ENCODE measurements at places on chromosomes 13 and 19.

- DNase-seq, result peak; percentile 50
These were observed at the start of gene TMEM221 for GRCh38 chr19:17448131-17448967. Gene TMEM221, minus strand, starts transcription at chr19:17448668. Its CDS starts 206 bp downstream, at chr19:17448462.

GRCh38 chr13:31022928-31023530 lies 90.6 kb downstream of the TEX26 start:
- DNase-seq, result no peak

DNA sequence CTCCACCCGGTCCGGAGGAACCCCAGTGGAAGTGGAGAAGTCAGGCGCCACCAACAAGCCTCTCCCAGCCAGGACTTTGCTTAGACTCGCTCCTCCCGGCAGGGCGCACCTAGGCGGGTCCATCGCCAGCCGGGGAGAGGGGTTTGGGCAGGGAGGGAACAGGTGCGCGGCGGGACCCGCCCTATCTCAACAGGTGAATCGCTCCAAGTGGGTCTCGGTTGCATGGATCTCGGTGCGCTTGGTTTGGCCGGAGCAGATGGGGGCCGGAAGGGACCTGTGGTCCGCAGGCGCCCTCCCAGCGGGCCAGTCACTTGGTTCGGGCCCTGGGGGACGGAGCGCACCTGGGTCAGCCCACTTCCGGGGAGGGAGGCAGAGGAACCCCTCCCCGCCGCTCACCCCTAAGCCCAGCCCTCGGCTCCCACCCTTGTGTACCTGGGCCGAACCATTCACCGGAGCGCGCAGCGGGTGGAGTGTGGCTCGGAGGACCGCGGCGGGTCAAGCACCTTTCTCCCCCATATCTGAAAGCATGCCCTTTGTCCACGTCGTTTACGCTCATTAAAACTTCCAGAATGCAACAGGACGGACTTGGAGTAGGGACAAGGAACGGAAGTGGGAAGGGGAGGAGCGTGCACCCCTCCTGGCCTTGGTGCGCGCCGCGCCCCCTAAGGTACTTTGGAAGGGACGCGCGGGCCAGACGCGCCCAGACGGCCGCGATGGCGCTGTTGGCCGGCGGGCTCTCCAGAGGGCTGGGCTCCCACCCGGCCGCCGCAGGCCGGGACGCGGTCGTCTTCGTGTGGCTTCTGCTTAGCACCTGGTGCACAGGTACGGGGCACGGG lies at the start of gene LSR:
LSR (plus strand) TSS at position 693 of the 836 bp plus-strand sequence; CDS start at position 714, 21 bp downstream.
- peak; percentile 79 for DNase-seq

DNA sequence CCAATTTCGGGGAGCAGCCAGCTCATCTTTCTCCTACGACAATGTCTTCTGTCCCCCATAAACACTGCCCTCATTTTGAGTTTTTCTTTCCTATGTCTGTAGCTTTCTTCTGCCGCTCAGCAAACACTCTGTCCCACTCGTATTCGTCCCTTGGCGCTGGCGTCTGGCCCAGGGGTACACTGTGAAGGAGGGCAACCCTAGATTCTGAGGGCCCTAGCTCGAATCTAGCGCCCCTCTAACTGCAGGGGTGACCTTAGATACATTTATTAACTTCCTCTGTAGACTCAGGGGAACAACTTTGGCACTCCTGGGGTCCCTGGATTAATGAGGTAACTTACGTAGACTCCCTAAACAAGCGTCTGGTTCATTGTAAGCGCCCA lies 677 bp upstream of the LRCH1 start:
- DNase-seq, result no peak

GRCh38 chr13:49571299-49572240 lies 13.8 kb downstream of the RCBTB1 start:
- DNase-seq, result no peak

- DNase-seq, result no peak
These were observed 255.1 kb downstream of the TBC1D4 start for GRCh38 chr13:75226733-75227435.

DNA sequence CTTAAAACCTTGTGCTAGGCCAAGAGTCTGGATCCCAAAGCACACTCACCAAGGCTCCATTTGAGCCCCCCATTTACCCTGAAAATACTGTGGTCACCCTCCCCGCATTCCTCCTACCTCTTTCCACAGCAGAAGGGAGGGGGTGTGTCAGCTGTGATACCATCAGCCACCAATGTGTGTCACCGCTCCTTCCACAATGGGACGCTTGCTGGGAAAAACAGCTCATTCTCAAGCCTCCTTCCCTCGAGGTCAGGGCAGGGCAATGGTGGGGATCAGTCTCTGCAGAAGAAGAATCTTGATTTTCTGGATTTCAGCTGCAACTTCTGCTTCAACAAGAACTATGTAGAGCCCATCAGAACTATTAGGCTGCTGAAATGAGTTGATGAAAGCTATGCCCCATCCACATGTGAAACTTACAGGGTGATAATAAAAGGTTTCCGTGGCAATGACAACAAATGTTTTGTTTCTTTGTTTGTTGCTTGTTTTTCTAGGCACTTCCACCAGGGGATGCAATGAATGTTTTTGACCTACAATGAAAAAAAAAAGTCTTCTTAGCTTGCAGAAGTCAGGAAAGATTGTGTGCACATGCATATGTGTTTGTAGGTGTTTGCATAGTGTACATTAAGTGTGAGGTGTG lies 26.4 kb upstream of the ZNF507 start:
- no peak for DNase-seq

DNA sequence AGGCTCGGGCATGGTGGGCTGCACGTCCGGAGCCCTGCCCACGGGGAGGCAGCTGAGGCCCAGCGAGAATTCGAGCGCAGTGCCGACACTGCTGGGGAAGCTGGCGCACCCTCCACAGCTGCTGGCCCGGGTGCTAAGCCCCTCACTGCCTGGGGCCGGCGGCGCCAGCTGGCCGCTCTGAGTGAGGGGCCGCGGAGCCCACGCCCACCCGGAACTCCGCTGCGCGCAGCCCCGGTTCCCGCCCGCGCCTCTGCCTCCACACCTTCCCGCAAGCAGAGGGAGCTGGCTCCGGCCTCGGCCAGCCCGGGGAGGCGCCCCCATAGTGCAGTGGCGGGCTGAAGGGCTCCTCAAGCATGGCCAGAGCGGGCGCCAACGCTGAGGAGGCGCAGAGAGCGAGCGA lies 2080.4 kb downstream of the PCDH9 start:
- no peak for DNase-seq

DNA sequence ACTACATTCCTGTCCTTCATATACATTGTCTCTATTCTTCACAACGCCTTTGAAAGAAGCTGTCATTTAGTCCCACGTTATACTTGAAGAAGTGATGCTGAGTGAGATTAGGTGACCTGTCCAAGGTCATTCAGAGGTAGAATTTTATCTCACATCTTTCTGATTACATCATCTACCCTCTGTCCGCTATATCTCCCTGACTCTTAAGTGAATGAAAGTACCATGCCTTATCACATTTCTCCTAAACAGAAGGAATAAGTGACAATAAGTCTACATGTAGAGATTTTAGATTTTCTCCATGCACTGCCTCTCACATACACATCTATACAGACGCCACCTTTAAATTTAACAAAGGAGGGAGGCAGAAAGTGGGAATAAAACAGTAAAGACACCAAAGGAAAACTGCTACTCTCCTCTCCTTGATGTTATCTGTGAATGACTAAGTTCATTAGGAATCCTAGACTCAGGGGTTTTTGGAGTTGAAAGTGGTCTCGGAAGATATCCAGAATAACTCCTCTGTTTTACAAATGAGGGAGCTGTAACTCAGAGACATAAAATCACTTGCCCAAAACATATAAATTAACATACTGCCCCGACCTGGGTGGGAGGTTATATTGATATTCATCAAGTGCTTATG lies 4.9 kb upstream of the CLDN10 start:
- no peak for DNase-seq

- no peak for DNase-seq
These were observed 101.7 kb upstream of the SERP2 start for GRCh38 chr13:44271915-44272341.

DNA sequence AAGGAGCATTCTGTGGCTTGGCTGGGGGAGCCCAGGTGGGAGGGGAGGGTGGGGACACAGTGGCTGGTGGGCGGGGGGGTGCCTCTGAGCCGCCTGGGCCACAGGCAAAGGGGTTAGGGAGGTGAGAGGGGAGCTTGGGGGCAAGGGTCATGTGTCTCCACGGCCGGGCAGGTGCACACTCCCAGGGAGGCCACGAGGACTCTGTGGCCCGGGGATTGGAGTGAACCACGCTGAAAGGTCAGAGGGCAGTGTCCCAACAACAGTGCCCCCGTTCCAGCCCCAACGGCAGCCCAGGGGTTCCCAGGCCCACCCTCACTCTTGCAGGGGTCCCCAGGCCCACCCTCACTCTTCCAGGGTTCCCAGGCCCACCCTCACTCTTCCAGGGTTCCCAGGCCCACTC lies 9.6 kb downstream of the C2CD4C start:
- no peak for DNase-seq

GRCh38 chr13:27442071-27442647 lies 8.2 kb downstream of the MTIF3 start:
- DNase-seq, result no peak

DNA sequence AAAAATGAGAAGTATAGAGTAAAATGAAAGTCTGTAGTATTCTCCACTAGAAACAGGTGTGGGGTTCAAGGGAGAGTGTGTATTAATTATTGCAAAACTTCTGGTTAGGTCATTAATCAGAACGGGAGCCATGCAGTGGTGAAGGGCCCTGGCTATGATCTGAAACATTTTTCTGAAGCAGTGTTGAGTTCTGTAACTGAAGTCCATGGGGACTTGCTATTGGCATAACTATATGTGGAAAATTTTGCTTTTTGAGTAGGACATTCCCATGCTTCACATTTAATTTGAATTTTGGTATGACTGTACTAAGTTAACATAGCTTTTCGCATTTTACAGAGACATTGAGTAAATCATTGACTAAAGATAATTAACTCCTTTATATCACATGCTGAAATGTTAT lies 67.5 kb downstream of the LRCH1 start:
- no peak for DNase-seq

- DNase-seq, result no peak
These were observed 83.6 kb upstream of the FARP1 start for GRCh38 chr13:98059276-98059675.

DNA sequence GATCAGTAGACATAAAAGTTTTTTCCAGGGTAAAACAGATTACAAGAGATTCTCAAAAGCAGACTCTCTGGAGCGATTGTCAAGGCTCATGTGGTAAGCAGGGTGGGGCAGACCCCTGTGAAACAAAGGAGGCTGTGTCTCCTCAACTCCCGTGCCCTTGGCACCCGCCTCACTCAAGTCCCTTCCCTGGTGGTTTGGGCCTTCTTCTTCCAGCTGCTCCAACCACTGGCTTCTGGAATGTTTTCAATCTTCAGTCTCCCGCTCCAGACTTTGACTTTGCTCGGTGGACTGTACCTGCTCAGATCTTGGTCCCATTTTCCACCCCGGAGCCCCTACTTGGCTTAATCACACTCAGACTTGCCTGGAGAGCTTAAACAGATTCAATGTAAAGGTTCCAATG lies 74.8 kb upstream of the STK24 start:
- no peak for DNase-seq

DNA sequence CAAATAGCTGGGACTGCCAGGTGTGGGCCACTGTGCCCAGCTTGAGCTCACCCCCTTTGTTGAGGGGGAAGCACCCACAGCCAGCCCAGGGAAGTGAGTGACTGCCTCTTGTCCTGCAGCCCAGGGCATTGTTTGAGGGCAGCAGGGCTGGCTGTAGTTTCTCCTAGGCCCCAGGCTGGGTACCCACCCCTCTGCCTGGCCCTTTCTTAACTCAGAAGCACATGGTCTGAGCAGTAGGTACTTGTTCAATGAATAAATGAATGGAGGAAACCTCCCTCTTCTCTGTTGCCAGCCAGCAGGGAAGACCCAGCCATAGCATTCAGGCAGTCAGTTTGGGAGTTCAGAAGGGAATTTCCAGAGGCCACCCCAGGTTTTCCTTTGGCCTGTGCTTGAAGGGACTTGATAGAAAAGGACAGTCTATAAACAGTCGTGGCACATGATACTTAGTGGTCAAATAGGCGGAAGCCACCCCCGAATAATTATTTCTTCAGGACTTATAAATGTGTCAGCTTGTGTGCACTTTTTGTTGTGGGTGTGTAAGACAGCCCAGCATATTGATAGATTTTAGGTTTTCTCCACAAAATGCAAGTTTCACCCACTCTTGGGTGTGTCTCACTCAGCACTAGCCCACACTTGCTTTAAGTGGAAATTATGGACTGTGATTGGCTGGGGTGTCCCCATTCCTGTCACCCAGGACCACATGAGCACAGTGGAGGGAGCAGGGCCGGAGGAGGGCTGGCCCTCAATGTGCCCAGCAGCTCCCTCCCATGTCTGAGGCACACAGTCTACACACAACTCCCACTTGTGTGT lies 33.1 kb downstream of the GATAD2A start:
- DNase-seq, result no peak

DNA sequence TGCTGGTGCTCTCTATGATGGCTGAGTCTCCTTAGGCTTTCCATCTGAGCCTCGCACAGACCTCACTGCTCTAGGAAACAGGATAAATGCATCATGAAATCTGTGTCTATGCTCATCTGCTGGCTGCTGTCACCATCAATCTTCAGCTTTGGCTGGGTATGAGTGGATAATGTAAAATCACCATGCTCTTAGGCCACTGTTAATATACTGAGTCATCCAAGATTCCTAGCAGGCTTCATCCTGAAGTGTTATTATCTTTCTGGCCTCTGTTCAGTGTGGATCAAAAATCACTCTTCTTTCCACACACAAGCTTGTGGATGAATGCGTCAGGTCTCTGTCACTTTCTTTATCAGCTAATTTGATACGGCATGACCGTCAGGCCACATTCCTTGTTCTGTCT lies 317.4 kb downstream of the NALCN start:
- DNase-seq, result no peak

DNA sequence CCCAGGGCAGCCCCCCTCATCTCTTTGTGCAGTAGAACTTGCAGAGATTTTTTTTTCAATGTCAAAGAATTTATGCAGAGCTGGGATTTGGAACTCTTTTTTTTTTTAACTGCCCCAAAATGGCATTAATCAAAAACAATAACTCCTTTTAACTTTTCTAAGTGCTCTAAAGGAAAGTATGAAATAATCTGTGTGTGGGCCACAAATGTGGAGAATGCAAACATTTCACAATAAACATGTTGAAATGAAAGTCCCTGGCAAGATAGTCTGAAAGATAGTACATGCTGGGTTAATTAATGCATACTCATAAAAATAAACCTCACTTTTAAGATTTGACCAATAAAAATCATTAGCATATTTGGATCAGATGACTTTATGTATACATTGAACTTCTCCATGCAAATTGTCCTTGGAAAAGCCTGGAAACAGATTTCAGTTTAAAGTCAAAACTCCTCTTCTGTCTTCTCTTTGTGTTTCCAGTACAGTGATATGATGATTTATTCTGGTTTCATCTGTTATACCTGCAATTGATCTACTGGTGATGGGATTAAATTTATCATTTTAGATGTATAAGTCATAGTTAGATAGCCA lies 30.5 kb upstream of the ZNF536 start:
- no peak for DNase-seq
